ENCODE measurements at places on chromosomes 2 and 18.

DNA sequence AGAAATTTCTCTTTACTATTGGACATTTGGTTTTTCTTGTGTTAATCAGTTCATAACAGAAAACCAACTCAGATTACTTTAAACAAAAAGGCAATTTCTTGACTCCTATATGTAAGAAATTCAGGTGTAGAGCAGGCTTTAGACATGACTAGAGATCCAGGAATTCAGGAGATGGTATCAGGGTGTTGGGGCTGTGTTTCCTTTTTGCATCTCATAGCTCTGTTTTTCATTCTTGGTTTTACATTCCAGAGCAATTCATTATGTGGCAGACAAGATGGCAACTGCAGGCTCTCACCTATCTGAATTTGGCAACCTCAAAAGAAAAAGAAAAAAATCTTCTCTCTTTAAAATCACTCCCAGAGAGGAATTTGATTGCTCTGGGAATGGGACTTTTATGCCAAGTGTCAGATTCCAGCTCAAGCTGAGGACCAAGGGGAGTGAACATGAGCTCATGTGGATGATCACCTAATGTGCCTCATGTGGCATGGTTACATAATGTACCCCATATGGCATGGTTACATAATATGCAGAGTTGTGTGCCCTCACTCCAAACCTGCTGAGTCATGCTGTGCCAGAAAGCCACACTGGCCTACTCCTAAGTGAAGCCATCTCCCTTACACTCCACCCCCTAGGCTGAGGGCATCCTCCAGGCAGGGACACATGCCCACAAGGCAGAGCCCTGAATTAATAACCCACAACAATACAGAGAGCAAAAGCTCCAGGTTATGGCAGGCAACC, 282.7 kb downstream of the MBD2 start:
- peak; percentile 16 for DNase-seq

GRCh38 chr2:126731353-126731752, 75.4 kb downstream of the GYPC start:
- DNase-seq: no peak

GRCh38 chr2:194674043-194674442, 983.0 kb upstream of the SLC39A10 start:
- no peak for DNase-seq

GRCh38 chr18:79345981-79346380, 49.7 kb upstream of the NFATC1 start:
- DNase-seq: no peak

DNA sequence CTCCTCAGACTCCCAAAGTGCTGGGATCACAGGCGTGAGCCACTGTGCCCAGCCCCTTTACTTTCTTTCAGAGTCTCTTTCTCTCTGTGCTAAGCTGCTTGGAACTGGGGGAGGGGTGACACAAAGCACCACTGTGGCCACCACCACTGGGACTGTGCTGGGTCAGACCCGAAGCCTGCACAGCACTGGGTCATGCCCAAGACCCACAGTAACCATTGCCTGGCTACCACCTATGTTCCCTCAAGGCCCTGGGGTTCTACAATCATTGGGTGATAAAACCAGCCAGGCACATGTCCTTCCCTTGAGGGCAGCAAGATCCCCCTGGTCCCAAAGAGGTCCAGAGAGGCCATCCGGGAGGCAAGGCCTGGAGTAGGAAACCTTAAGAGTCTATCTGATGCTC, 9.1 kb upstream of the CAB39 start:
- DNase-seq: no peak

DNA sequence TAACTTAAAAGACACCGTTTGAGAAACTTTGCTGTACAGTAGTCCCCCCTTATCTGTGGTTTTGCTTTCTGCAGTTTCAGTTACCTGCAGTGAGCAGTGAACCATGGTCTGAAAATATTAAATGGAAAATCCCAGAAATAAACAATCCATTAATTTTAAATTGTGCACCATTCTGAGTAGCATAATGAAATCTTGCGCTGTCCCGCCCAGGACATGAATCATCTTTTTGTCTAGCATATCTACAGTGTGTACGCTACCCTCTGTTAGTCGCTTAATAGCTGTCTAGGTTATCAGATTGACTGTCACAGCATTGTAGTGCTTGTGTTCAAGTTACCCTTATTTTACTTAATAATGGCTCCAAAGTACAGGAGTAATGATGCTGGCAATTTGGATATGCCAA, 6.1 kb downstream of the ARPC2 start:
- DNase-seq: no peak

DNA sequence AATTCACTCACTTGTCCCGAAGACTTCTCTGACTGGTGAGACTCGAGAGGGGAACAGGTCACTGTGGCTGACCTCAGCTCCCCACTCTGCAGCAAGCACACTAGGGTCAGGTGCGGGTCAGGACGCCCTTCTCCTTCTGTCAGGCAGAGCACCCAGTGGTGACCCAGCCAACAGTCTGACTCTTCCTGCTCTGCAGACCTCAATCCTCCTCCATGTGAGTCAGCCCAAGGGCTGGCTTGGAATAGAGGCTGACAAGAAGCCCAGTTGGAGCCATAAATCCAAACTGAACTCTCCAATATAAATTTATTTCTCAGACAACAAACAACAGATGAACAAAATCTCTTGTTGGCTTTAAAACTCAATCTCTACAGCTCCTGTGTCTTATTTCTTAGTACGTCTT, 253.1 kb downstream of the SH3BP4 start:
- DNase-seq: no peak

DNA sequence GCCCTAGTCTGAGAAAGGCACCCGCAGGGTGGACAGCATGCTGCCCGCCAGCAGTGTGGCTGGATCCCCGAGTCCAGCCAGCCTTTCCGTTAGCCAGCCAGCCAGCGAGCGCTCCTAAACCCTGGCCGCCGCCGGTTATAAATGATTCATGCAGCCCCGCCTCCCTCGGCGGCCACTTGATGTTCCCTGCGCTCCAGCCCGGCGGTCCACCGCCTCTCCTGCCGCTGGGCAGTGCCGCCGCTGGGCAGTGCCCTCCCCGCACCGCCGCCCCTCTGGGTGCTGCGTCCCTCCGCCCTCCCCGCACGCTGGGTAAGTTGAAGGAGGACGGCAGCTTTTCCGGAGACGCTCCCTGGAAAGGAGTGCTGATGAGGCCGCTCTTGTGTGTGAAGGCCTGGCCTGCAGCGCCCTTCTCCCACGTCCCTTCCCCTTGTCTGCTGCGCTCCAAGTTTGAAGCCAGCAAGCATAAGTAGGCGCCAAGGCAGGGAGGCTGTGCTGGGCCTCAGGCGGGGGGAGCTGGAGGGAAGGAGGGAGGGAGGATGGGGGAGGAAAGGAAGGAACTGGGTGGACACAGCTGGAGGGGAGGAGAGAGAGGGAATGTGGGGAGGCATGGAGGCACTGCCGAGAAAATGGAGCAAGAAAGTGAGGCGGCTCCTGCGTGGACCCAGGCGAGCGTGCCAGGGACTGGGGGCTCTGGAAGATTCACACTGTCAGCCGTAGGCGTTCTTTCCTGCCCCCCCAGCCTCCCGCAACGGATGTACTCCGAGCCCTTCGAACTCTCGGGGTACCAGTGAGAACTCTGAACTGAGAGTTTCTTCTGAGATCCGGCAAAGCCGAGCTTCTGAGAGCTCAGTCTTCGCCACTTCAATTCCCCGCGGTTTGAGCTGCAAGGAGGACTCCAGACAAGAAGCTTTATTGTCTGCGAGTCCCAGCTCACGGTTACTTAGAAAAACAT, 131.9 kb downstream of the GLI2 start:
- DNase-seq: no peak

DNA sequence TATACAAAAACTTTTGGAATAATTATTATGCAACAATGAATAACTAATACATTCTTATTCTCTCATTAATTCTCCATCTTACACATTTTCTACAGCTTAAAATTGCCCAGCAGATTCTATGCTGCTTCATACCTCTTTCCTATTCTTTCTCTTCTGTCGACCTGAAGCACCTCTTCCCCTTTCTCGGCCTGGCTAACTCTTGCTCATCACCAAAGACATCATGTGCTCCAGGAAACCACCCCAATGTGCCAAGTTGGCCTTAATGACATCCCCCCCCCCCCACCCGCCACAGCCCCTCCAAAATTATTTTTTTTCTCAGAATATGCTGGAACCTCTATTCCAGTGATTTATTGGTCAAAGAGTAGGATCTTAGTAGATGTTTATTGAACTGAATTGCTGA, 43.6 kb downstream of the ZNF521 start:
- DNase-seq: no peak

GRCh38 chr2:100820523-100821254, 750 bp downstream of the NPAS2 start:
- DNase-seq: no peak

GRCh38 chr2:8797682-8798081, 39.7 kb downstream of the KIDINS220 start:
- DNase-seq: no peak

- no peak for DNase-seq
Observed at GRCh38 chr18:36031903-36032302, 35.5 kb downstream of the RPRD1A start.
